CD8-positive, alpha-beta T cell (primary cell): ENCODE measurements at places on chromosomes 4 and X.

- DNase-seq = no peak
Observed at GRCh38 chr4:38482696-38483095, 181.3 kb upstream of the KLF3 start.

GRCh38 chr4:18388039-18388438 lies 366.5 kb upstream of the LCORL start:
- DNase-seq = no peak

DNA sequence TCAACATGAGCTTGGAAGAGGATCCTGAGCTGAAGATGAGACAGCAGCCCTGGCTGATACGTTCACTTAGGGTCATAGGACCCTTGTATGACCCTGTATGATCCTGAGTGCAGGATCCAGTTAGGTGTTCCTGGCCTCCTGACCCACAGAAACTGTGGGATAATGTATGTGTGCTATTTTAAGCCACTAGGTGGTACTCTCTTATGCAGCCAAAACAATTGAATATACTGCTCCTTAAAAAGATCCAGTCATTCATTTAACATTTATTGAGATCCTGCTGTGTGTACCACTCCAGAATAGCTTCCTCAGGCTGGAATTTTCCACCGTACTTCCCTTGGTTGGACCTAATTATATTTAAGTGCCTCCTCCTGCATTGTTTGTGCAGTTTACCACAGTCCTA lies 167.1 kb downstream of the AMELX start:
- DNase-seq = no peak

- no peak for DNase-seq
Observed at GRCh38 chrX:73134741-73135140, 55.4 kb upstream of the PABPC1L2A start.

GRCh38 chr4:154528869-154529268 lies 21.3 kb downstream of the PLRG1 start:
- no peak for DNase-seq
